ENCODE measurements at places on chromosomes 5 and 9. TPM values are rescaled to one million over a fixed set of nuclear protein-coding genes. Genes with fewer than 3 reads are reported as not detected.

DNA sequence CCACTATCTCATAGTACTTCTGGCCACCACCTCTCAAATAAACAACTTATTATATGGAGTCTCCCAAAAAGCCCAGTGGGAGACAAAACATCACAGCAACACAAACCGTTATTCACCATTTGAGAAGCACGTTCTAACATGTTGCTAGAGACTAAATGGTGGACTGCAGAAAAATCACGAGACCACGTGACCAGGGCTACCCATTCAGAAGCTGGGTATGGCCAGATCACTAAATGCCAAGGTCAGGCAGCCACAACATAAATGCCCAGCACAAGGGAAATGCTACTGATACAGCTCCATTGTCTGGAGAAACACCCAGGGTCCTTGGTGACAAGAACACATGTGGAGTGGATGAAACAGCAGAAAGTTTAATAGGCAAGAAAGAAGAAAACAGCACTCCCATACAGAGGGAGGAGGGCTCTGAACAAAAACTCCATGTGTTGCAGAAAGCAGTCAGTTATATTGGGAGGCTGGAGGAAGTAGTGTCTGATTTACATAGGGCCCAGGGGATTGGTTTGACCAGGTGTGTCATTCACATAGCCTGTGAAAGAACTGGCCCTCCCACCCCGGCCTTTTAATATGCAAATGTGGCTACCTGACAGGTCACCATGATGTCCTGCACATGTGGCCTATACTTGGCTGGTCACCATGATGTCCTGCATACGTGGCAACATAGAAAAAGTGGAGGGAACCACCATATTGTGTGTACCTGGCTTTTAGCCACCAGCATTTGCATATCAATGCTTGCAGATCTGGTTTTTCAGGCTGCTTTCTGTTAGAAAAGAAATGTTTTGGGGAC lies 97.2 kb downstream of the TRIM36 start:
- DNase-seq, result no peak

- DNase-seq, result no peak
Measured at GRCh38 chr9:34046784-34047379, 1.8 kb downstream of the UBAP2 start.

DNA sequence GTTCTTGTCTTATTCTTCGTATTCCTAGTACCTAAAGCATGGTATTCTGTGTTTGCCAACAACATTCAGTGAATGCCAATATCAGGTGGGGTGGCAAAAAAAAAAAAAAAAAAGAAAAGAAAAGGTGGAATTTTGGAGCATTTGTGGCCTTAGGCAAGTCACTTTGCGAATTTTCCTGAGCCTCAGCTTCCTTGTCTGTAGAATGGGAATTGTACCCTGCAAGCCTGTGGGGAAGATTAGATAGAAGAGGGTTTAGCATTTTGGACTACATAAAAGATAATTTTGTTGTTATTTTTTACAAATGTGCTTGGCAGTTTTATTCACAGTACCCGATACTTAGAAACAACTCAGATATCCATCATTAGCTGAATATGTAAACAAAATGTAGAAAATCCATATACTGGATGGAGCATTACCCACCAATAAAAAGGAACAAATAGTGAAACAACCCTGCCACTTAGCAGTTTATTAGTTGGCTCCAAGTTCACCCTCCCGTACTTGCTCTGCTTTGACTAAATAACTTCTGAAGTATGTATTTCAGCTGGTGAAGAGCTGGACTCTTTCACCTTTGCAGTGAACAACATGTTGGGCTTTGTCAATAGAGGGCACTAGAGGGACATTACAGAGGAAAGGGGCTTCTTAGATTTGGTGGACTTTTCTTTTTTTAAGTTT lies 13.6 kb downstream of the UBE2D2 start:
- peak; percentile 27 for DNase-seq

- DNase-seq, result no peak
Measured at GRCh38 chr5:60583616-60584015, 116.3 kb downstream of the DEPDC1B start.

- DNase-seq, result peak; percentile 68
Measured at GRCh38 chr5:31983851-31984250, 190.3 kb downstream of the GOLPH3 start.

- no peak for DNase-seq
Measured at GRCh38 chr5:16564248-16564867, 52.4 kb downstream of the RETREG1 start.

- DNase-seq, result no peak
Measured at GRCh38 chr5:135445306-135445985, 1.7 kb downstream of the DCANP1 start.

- DNase-seq, result no peak
Measured at GRCh38 chr9:87950296-87950695, 24.0 kb downstream of the CDK20 start.

GRCh38 chr9:37908698-37909186 lies 4.8 kb upstream of the SLC25A51 start:
- DNase-seq, result no peak

- peak; percentile 18 for DNase-seq
Measured at GRCh38 chr9:93682155-93682968, 106.0 kb downstream of the PHF2 start.

DNA sequence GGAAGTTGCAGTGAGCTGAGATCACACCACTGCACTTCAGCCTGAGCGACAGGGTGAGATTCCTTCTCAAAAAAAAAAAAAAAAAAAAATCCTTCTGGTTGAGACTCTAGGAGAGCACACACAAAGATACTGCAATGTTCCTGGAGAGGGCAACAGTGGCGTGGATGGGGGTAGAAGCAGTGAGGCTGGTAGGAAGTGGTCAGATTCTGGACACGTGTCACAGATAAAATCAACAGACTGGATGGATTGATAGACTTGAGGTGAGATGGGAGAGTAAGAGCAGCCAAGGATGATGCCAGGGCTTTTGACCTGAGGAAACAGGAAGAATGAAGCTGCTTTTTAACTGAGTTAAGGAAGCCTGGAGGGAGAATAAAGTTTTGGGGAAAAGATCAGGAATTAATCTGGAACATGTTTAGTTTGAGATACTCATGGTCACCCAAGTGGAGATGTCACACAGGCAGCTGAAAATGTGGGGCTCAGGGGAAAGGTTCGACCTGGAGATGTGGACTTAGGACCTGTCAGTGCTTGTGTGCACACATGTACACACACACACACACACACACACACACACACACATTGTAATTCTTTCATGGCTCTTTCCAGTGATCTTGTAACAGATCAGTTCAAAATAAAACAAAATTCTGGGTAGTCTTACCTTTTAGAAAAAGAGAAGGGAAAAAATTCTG lies 88.1 kb downstream of the FANCC start:
- DNase-seq, result no peak

GRCh38 chr9:34328500-34328986 lies 525 bp downstream of the KIF24 start:
- DNase-seq, result no peak

DNA sequence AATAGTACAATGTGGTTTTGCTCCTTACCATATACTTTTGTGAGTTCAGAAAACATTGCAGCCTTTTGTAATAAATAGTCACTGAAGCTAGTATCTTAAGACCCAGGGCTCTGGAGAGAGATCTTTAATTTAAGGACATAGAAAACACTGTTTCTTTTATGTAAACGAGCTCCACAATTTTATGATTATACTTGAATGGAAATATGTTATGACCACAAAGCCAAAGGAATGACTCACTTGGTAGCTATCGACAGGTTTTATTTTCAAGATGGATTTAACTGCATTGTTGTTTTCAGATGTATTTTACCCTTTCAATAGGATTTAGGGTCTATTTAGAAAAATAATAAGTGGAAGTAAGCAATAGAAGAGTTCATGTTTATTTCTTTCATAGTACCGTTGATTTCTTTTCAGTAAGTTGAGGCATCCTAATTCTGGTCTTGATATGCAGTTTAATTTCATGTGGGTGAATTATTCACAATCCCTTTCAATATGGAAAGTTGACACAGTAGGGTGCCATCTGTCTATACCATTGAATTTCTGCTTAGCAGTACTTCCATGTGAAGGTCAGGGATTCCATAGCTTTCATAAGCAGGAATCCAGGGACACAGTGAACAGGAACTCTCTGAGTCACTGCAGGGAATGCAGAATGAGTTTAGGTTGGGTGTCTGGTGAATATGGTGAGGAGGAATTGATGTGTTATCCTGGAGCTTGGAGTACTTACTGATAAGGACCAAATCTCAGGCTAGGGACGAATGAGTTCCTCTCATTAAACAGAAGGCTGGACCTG lies 157.6 kb downstream of the CD180 start:
- DNase-seq, result no peak

The GRXCR2 gene
- polyA plus RNA-seq, result not detected

The ADRB2 gene
- polyA plus RNA-seq, result 1.2 TPM

The SLC4A9 gene
- 0.17 TPM for polyA plus RNA-seq

The NR5A1 gene
- polyA plus RNA-seq, result 0.38 TPM

The LMBRD2 gene
- polyA plus RNA-seq, result 12.5 TPM

The PCDHB7 gene
- polyA plus RNA-seq, result 2.5 TPM

Measured in muscle of back (tissue), 13 donors.